ENCODE measurements at places on chromosomes 7 and 10. TPM values are rescaled to one million over a fixed set of nuclear protein-coding genes. Genes with fewer than 3 reads are reported as not detected.

- no peak for DNase-seq
Measured at GRCh38 chr7:143073556-143073955, 21.4 kb downstream of the OR6V1 start.

The CDNF gene
- total RNA-seq: 1.8 TPM

DNA sequence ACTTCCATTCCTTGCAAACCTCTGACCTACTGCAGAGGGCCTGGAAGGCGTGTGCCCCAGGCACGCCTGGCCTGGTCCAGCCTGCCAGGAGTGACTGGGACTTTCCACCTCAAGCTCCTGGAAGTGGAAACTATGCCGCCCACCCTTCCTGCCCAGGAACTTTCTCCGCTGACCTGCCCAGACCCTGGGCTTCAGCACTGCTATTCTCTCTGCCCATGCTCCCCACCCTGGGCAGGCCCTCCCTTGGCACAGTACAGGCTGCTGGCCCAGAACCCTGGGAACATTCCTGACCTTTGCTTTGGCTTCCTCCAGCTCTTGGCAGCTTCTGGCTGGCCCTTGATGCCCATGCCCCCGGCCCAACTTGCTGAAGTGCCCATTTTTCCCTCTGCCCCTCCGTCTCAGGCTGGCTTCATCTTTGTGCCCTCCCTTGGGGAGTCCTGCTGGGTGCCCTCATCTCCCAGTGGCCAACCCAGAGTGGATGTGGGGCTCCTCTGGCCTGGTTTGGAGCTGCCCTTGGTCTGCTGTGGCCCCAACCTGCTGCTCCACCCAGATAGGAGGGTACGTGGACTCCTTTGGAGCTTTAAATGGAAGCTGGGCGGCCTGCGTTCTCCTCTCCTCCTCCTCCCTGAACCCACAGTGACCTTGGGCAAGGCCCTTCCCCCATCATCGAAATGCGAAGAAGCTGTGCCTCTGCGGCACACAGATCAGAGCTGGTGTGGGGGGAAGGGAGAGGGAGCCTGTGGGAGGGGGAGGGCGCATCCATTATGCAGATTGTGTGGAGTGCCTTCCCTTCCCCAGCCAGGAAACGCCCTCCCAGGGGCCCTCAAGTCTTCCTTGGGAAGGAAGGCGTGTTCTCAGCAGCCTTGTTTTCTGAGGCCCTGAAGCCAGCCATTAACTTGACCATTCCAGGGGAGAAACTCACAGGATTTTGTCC lies 3.4 kb downstream of the MMRN2 start:
- DNase-seq: no peak

- no peak for DNase-seq
Measured at GRCh38 chr7:120274482-120274881, 1.5 kb downstream of the KCND2 start.

The AZGP1 gene
- total RNA-seq: not detected
